ENCODE measurements at places on chromosomes 12 and 14. TPM values are rescaled to one million over a fixed set of nuclear protein-coding genes. Genes with fewer than 3 reads are reported as not detected.

The PXN gene
- total RNA-seq = 96.6 TPM

The TMEM30B gene
- total RNA-seq = 17.8 TPM

The GDF3 gene
- 34.4 TPM for total RNA-seq

- H3K27ac ChIP-seq = no peak overlapping the region
- H3K4me3 ChIP-seq = no peak overlapping the region
- no peaks in the 10 kb centered on the region for H3K36me3 ChIP-seq
- no peak for DNase-seq
- H3K27me3 ChIP-seq = no peaks in the 10 kb centered on the region
Measured at GRCh38 chr12:130981074-130981742, 27.5 kb downstream of the ADGRD1 start.

- H3K4me3 ChIP-seq = no peak overlapping the region
- H3K27ac ChIP-seq = no peak overlapping the region
- no peaks in the 10 kb centered on the region for H3K4me1 ChIP-seq
Measured at GRCh38 chr12:42056130-42056529, 88.5 kb downstream of the GXYLT1 start.

DNA sequence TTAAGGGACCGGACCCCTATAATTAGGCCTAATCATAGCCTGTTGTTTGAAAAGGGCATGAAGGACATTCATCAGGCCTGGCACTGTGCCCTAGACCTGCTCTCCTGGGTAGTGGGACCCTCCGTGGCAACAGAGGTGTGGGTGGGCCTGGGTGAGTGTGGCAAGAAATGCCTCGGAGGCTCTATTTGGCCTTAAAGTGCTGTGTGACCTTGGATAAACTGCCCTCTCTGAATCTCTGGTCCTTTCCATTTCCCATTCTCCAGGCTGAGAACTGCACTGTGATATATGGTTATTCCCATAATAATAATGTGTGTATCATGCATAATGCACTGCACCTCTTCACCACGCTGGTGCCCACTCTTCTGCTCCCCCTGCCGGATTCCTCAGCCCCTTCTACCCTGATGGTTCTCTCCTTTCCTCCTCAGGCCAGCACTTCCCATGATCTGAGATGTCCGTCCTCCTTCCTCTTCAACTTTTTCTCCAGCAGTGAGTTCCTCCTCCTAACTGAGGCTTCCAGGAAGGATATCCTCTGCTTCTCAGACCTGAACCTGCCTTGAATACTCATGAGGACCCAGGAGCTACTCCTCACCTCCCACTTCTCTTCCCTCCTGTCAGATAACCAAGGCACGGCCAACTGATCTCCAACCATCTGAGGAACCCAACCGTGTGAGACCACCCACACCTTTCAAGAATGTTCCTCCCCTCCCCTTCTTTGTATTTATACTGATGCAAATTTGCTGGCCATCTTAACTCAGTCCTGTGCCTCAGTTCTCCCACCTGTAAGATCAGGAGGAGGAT is 111.0 kb upstream of the PZP start:
- peaks cover 9% of the 10 kb centered on the region for H3K4me1 ChIP-seq
- no peaks in the 10 kb centered on the region for H3K36me3 ChIP-seq
- no peak overlapping the region for H3K4me3 ChIP-seq
- H3K27me3 ChIP-seq = no peaks in the 10 kb centered on the region
- no peak for DNase-seq
- H3K27ac ChIP-seq = no peak overlapping the region

DNA sequence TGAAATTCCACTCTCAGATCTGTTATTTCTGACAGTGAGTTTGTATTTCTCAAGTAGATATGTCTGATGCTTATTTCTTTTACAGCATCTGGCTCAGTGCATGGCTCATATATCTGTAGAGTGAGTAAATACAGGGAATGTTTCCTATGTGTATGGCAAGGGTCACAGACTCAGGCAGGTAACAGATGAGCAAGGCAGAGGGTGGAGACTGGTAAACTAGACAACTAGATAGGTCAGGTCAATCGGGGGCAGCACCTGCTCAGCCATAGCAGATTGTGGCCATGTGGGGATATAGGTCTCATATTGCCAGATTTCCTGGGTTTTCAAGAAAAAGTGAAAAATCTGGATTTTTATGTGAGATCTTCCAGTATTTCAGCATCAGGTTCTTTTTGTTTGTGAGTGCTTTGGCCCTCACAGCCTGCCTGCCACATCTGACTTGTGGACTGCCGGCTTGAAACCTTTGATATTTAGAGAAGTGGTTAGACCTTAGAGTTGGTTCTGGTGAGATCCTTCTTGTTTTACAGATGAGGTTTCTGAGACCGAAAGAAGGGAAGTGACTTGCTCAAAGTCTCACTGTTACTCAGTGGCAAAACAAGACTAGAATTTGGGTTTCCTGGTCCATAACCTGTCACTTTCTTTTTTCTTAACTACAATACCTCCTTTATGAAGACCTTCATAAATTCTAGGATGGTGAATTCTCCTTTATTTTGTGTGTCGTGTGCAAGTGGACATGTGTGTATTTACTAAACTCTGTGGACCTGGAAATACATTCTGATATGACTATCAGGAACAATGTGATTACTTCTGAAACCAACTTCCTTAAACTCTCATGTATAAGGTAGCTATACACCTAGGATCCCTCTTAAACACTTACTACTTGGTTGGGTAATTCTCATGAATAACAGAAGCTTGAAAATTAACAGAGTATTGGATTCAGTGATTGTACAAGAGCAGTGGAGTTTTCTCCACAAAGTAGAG is 34.4 kb downstream of the PROX2 start:
- DNase-seq = no peak
- no peaks in the 10 kb centered on the region for H3K27me3 ChIP-seq
- peaks cover 5% of the 10 kb centered on the region for H3K36me3 ChIP-seq
- no peak overlapping the region for H3K4me3 ChIP-seq
- H3K4me1 ChIP-seq = 0 out of 2 replicates have a peak, but pooled peaks cover 5% of the 10 kb centered on the region

GRCh38 chr14:78848234-78848820 is 678.2 kb downstream of the NRXN3 start:
- H3K4me1 ChIP-seq = peaks cover 39% of the 10 kb centered on the region
- peak; percentile 69 for DNase-seq
- H3K27me3 ChIP-seq = no peaks in the 10 kb centered on the region
- H3K4me3 ChIP-seq = no peak overlapping the region

- peak overlapping the region; percentile 69 for H3K27ac ChIP-seq
- H3K27me3 ChIP-seq = no peaks in the 10 kb centered on the region
- H3K36me3 ChIP-seq = peaks cover 2% of the 10 kb centered on the region
Measured at GRCh38 chr12:23025372-23026016, 400.5 kb downstream of the ETNK1 start.

- no peak overlapping the region for H3K27ac ChIP-seq
- peaks cover 42% of the 10 kb centered on the region for H3K4me1 ChIP-seq
- H3K4me3 ChIP-seq = no peak overlapping the region
- peaks cover 4% of the 10 kb centered on the region for H3K36me3 ChIP-seq
Measured at GRCh38 chr14:24377657-24378056, 9.7 kb downstream of the NFATC4 start.

DNA sequence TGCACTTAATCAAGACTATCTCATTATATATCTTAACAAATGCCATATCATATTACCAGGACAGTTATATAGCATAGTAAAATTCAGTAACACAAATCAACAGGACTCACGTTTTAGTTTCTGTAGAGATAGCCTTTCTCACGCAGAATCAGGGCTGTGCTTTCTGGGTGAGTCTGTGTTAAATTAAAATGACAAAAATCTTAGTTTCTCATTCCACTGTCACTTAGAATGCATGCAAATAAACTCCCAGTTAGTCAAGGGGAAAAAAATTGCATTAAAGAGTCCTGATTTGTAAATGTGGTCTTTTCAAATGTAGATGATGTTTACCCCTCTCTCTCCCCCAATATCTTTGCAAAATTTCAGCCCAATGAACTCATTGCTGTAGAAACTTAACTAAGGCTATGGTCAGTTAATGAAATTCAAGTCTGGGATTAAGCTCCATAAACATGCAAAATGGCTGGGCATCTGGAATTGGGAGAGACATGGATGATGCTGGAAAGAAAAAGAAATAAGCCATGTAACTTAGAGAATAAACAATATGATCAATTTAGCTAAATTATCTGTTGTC is 77.8 kb upstream of the MGAT4C start:
- H3K27ac ChIP-seq = peak overlapping the region; percentile 82
- H3K36me3 ChIP-seq = no peaks in the 10 kb centered on the region
- H3K4me1 ChIP-seq = peaks cover 68% of the 10 kb centered on the region
- H3K27me3 ChIP-seq = no peaks in the 10 kb centered on the region

GRCh38 chr14:101357559-101358319 is 203.6 kb upstream of the DIO3 start:
- no peak for DNase-seq
- H3K4me1 ChIP-seq = peaks cover 6% of the 10 kb centered on the region
- H3K4me3 ChIP-seq = no peak overlapping the region
- no peak overlapping the region for H3K27ac ChIP-seq
- H3K36me3 ChIP-seq = peaks cover 10% of the 10 kb centered on the region
- peaks cover 2% of the 10 kb centered on the region for H3K27me3 ChIP-seq

All from WTC11 (cell line).